ENCODE measurements at places on chromosomes 6 and 20.

DNA sequence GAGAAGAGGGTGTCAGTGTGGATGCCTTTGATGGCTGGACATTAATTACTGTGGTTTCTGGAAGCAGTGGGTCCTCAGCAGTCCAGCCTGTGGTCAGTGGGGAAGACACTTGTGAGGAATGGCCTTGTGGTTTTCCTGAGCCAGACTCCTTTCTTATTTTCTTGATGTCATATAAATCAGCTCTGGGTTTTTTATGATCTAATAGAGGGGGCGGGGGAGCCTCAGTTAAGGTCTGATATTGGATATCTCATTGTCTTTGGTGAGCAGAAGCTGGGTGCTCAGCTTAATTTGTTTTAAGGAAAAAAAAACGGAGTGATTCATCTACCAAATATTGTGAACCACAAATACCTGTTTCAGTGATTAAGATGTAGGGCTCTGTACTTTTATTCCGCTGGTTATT lies 62.1 kb downstream of the OTOR start:
- no peak for ATAC-seq

- no peak for ATAC-seq
Observed at GRCh38 chr20:34403908-34404307, 40.8 kb downstream of the ITCH start.

GRCh38 chr6:16473908-16474771 lies 235.8 kb downstream of the GMPR start:
- ATAC-seq, result peak; percentile 18

GRCh38 chr6:22029171-22029570 lies 267.7 kb downstream of the PRL start:
- ATAC-seq, result no peak

- ATAC-seq, result no peak
Observed at GRCh38 chr20:582204-582603, 27.9 kb downstream of the TCF15 start.

DNA sequence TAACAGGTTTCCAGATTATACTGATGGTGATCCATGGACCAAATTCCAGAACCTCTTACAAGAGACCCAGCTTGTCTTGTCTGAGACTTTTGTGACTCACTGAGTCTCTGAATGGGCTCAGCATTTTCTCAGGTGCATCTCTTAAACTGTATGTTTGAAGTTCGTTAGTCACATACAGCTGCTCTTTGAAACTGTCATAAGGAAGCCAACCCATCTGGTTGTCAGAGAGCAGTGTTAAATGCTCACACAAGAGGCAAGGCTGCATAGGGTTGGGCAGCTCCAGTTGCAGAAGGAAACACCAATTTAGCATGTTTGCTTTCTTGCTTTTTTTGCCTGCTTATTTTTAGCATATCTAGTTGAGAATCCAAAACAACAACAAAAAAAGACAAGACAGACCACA lies 47.1 kb downstream of the TRIM27 start:
- no peak for ATAC-seq

DNA sequence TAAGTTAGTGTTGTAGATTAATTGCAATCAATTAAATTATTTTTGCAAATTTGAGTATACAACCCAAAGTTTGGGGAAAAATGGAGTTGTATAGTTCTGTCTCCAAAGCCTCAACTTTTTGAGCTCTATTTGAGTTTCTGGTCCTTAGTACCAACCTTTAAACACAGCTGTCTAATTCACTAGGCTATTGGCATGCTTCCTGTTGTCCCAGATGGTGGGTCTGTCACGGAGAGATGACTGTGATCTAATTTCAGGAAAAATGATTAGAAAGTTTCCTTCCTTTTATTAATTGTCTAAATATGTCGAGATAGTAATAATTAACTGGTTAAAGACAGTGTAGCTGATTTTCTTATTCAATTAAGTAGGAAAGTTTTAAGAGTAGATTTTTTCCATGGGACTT lies 109.6 kb downstream of the SCAF8 start:
- ATAC-seq, result no peak

DNA sequence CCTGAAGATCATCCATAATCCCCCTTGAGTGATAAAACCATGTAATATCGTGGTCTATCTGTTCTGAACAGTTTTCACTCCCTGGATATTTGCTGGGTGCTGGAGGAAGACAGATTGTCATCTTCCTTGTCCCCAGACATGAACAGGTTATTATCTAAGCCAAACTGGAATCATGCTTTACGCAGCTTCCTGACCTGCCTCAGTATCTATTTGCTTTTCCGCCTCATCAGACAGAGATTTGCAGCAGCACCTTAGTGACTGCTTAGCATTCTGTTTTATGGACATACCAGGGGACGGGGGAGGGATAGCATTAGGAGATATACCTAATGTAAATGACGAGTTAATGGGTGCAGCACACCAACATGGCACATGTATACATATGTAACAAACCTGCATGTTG lies 124.6 kb downstream of the SLC23A2 start:
- ATAC-seq, result no peak

DNA sequence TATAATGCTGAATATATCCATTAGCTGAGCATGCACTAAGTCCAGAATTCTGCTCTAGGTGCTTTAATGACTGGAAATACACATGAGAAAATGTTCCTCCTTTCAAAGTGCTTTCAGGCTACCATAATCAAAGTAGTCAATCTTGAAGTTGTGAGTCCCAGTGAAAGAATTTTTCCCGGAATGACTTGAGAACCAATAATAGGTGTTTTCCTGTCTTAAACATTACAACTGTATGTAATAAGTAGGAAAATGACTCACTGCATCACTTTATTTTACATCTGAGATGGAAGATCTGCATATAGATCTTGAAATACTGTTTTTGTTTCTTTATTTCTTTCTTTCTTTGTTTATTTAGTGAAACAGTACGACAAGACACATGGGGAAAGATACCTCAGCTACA lies 437.4 kb upstream of the JAG1 start:
- ATAC-seq, result no peak

DNA sequence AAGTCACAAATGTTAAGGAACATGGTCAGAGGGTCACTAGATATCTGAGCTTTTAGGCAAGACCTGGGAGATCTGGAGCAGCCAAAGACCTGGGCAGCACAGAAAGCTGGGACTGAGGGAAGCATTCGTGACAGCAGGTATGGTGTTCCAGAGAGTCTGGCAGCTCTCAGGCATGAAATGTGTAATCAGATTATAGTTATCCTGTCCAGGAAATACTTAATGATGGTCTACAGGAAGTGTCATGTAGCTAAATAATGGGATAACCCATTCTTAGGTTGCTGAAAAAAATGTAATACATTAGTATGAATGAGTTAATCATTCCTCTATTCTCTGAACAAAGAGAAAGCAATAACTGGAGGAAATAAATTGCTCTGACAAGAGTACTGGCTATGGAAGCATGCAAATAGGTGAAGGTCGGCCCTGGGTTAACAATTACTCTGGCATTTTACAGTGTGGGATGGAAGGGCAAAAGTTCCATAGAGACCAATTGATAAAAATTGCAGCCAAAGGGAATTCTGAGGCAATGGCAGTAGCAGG lies 740.5 kb downstream of the CBLN4 start:
- ATAC-seq, result no peak

GRCh38 chr20:2624190-2624589 lies 28.2 kb upstream of the NOP56 start:
- no peak for ATAC-seq

DNA sequence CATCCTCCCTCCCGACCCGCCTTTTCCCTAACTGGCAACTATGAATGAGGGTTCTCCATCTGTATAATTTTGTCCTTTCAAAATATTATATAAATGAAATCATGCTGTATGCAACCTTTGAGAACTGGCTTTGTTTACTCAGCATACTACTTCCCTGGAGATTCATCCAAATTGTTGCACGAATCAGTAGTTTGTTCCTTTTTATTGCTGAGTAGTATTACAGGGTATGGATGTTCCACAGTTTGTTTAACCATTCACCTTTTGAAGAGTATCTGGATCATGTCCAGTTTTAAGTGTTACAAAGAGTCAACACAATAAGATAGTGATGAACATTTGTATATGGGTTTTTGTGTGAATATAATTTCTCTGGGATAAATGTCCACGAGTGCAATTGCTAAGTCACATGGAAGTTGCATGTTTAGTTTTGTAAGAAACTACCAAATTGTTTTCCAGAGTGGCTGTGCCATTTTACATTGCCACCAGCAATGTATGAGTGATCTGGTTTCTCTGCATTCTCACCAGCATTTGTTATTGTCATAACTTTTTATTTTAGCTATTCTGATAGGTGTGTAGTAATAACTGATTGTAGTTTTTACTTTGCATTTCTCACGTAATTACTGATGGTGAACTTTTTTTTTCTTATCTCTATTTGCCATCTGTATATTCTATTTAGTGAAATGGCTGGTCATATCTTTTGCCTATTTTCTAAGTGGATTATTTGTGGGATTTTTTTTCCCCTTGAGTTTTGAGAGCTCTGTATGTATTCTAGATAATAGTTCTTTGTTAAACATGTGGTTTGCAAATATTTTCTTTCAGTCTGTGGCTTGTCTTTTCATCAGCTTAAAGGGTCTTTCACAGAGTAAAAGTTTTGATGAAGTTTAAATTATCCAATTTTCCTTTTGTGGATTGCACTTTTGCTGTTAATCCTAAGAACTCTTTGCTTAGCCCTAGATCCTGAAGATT lies 14.4 kb upstream of the RNF24 start:
- ATAC-seq, result no peak

GRCh38 chr6:1424306-1424927 lies 35.0 kb downstream of the FOXF2 start:
- no peak for ATAC-seq

GRCh38 chr20:48684501-48685041 lies 143.2 kb downstream of the PREX1 start:
- no peak for ATAC-seq

- no peak for ATAC-seq
Observed at GRCh38 chr20:9809271-9809670, 29.6 kb downstream of the PAK5 start.

- ATAC-seq, result no peak
Observed at GRCh38 chr20:34954904-34955230, 739 bp downstream of the GSS start.

GRCh38 chr20:11796026-11796425 lies 121.7 kb upstream of the BTBD3 start:
- no peak for ATAC-seq

GRCh38 chr6:68326762-68327161 lies 308.3 kb upstream of the ADGRB3 start:
- no peak for ATAC-seq

GRCh38 chr6:140782941-140783340 lies 1349.8 kb upstream of the GJE1 start:
- ATAC-seq, result no peak

DNA sequence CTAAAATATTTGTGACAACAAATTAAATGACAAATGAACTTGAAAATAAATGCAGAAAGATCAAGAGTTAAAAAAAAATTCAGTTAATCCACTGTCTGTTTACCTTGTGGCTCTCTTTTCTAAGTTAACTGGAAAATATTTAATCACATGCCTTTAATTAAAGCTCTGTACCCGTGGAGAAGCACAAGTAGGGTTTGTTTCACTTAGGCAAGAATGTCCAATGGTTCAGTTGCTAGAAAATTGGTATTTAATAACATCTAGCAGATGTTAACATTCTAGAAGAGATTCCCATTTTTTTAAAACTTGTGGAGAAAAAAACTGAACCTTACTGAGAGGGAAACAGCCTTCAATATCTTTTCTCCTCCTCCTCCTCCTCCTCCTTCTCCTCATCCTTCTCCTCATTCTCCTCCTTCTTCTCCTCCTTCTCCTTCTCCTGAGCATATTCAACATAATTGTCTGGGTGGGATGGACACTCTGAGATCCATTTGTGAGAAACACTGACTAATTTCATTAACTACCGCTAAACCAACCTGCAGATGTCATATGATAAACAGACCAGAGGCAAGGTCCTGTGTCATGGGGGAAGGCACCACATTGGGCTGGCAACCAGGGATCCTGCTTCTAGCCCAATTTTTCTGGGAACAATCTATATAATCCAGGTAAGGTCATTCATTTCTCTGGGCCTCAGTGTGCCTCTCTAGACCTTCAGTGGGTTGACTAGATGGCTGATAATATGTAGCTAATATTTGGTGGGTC lies 44.1 kb upstream of the AKIRIN2 start:
- ATAC-seq, result no peak

DNA sequence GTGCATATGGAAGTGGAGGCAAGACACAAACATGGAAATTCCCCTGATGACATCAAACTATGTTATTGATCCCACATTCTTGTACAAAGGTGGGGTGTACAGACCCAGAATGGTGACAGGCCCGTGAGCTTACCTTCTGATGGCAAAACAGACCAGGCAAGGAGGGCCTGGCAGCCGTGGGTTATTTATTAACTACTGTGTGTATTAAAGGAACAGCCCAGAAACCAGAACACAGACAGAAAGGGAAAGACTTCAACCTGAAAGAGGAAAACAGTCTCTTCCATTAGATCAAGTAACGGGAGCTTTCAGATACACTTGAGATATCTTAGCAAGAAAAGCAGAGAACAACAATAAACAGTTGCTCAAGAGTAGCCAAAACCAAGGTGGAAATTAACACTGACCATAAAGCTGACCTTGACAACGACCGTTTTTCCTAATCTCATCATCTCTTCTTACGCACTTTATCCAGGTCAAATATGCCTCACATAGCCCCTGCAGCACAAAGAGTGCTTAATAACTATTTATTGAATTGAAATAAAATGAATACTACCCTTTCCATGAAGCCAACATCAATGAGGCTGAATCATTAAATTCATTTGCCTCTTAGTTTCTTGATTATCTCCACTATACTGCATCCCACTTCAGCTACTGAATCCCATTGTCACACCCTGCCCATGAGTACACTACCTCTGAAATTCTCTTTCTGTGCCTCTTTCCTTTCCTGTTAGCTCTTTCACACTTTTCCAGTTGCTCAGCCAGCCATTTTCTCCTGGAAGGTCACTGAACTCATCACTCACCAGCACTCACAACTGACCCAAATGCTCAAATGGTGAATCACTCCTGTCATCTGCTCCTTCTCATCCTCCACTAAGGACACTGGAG lies 67.4 kb downstream of the MOXD1 start:
- ATAC-seq, result no peak

GRCh38 chr20:7193681-7194080 lies 426.2 kb downstream of the BMP2 start:
- ATAC-seq, result no peak

- ATAC-seq, result no peak
Observed at GRCh38 chr6:101986476-101986875, 593.0 kb downstream of the GRIK2 start.

GRCh38 chr6:82970839-82971238 lies 94.8 kb downstream of the UBE3D start:
- ATAC-seq, result no peak

GRCh38 chr20:46010491-46011391 lies 2.0 kb downstream of the MMP9 start:
- peak; percentile 47 for ATAC-seq
